ENCODE measurements at places on chromosomes 11 and 22. TPM values are rescaled to one million over a fixed set of nuclear protein-coding genes. Genes with fewer than 3 reads are reported as not detected.

Gene TSGA10IP
- not detected for total RNA-seq

Gene UPK2
- 2.2 TPM for total RNA-seq

Gene AGBL2
- 2.0 TPM for total RNA-seq

DNA sequence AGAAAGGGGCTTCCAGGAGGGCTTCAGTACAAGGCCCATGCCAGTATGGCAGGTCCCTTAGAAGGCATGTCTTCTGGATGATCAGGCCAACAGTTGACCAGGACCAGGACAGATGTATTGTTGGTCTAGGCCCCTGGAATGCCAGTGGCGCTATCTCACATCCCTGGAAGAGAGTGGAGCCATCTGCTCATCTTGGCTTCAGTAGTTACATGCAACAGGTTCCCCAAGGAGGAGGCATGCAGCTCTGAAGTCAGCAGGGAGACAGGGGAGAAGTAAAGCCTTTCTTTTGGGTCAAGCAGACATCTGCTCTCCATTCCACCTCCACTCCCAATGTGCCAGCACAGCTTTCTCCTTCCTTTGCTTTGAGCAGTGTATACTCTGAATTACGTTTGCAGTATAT is 244.1 kb downstream of the KIRREL3 start:
- no peak for DNase-seq

DNA sequence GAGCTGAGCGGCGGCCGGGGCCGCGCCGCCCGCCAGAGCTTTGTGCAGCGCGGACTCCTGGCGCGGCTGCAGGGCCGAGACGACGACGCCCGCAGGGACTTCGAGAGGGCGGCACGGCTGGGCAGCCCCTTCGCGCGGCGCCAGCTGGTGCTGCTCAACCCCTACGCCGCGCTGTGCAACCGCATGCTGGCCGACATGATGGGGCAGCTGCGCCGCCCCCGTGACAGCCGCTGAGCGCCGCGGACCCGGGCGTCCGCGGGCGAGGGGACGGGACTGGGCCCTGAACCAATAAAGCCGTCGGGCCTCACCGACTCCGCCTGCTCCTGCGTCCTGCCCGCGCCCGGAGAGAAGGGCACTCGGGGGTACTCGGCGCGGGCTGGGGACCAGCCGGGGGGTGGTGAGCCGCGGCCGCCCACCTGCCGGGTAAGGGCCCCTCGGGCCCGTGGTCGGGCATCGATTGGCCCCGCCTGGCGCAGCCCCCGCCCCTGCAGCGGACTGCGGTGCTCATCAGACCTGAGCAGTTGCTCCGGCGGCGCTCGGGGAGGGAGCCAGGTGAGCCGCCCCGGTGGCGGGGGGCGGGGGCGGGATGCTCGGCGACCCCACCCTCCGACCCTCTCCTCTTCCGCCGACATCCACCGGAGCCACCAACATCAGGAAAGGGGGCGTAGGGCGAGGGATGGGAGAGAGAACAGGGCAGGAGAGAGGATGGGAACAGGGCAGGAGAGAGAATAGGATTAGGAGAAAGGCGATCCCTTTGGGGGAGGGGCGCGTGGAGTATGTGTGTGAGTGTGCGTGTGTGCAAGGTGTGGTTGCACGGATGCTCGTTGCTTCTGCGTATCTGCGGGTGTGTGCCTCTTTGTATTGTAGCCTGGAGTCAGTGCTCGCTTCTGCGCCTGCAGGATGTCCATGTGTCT is at the start of gene TMEM25:
Gene TMEM25 (plus strand): TSS at position 510 of the 914 bp plus-strand sequence. CDS start 610 bp downstream, outside the sequence.
- peak; percentile 86 for DNase-seq

DNA sequence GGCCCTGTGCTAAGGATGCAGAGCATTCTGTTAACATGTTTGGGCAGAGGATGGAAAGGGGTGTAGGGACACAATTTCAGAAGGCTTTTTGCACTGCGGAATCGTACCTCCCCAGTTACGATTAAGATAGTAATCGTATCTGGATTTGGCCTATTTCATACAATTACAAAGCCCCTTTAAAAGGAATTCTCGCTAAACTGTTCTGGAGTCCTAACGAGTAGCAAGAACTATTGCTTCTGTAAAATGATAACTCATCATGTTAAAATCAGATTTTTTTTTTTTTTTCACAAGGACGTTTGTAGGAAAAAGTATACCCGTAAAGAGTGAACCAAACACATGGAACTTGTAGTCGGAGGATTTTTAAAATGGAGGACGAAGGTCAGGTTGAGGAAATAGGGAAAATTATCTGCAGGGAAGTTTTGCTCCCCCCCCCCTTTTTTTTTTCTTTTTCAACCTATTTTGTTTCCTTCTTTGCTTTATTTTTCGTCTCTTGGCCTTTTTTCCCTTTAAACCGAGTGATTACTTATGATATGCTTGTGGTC is 934 bp downstream of the HSD17B12 start:
- DNase-seq, result peak; percentile 12

GRCh38 chr11:61083601-61084147 is 18.6 kb upstream of the CD5 start:
- no peak for DNase-seq

Measured in hepatocyte (in vitro differentiated cells).